ENCODE measurements at places on chromosomes 12 and 14.
A peak's percentile ranks its signal among the peaks of the same experiment; 100 is the strongest.

- DNase-seq, result no peak
Observed at GRCh38 chr14:90587918-90588317, 191.1 kb downstream of the CALM1 start.

- no peak for DNase-seq
Observed at GRCh38 chr12:109679501-109680263, 33.9 kb upstream of the FAM222A start.

DNA sequence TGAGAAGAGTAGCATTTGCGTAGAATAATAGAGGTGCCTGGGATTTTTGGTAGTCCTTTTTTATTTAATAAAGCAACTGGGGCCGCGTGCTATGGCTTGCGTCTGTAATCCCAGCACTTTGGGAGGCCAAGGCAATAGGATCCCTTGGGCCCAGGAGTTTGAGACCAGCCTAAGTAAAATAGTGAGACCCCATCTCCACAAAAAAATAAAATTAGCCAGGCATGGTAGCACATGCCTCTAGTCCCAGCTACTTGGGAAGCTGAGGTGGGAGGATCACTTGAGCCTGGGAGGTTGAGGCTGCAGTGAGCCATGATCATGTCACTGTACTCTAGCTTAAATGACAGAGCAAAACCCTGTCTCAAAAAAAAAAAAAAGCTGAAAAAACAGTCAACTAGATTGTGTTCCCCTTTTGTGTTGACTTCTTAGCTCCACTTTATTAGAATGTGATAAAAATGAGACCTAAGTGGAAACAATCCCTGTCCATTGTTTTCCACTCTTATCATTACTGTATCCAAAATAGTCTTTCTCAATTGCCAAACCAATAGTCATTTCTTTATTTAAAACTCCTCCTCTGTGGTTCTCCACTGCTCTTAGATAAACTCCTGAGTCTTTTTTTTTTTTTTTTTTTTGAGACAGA, 7.4 kb downstream of the PRKCH start:
- DNase-seq, result no peak

- no peak for DNase-seq
Observed at GRCh38 chr14:20615996-20616395, 24.8 kb upstream of the RNASE12 start.

- no peak for DNase-seq
Observed at GRCh38 chr12:45473636-45474035, 255.9 kb upstream of the ARID2 start.

- DNase-seq, result no peak
Observed at GRCh38 chr14:104903990-104904389, 20.7 kb upstream of the PLD4 start.

DNA sequence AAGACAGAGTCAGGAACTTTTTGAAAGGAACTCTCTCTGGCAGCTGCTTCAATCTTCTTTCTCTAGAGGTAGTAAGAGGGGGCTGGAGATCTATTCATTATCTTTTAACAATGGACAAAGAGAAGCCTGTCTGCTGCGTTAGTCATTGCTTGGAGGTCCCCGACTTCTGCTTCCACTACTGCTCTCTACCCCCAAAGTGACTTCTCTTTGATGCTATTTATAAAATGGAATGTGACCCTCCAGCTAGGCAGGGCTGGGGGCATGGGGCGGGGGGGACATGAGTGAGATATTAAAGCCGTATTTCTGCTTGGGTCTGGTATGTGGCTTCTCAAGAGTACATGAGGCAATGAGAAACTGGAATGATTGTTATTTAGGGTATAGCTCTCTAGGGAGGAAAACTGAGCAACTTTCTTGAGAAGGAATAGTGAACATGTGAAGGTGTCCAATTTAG, 41.4 kb upstream of the NUDT4 start:
- DNase-seq, result no peak

GRCh38 chr12:109698820-109699219, 14.8 kb upstream of the FAM222A start:
- DNase-seq, result no peak

- DNase-seq, result no peak
Observed at GRCh38 chr12:122158700-122159285, 15.2 kb downstream of the IL31 start.

DNA sequence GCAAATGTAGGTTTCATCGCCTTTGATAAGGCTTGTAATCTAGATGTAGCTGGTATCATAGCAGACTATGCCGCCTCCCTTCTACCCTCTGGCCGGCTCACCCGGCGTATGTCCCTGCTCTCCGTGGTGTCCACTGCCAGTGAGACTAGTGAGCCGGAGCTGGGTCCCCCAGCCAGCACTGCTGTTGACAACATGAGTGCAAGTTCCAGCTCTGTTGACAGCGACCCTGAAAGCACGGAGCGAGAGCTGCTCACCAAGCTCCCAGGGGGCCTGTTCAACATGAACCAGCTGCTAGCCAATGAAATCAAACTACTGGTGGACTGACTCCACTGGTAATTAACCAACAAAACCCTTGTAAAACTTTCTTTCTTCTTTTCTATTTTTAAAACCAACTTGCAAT, 49.0 kb upstream of the A2ML1 start:
- DNase-seq, result no peak

DNA sequence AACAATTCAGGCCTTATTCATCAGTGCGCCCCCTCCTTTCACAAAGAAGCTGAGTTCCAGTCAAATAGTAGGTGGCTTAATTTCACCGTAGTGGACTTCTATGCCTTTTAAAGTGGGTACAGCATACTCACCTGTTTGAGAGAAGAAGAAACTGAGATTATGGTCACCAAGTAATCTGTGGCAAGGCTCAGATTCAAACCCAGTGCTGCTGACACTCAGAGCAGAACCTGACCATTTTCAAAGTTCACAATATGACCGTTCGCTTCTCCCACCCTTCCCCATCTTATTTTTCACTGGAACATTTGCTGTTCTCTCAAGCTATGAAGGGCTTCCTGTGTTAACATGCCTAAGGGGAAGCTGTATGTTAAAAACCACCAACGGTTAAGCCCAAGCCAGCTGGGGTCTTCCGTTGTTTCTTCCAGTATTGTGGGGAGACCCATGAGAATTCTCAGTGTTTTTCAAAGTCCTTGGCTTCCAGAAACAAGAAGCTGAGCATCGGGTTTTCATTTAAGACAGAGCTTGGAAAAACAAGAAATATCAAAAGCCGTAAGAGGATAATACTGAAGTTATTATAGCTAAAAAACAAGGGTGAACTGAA, 6.1 kb upstream of the PSMA6 start:
- DNase-seq, result no peak

- no peak for DNase-seq
Observed at GRCh38 chr14:68449561-68450181, 343.2 kb downstream of the ZFP36L1 start.

- DNase-seq, result no peak
Observed at GRCh38 chr12:26692407-26692806, 140.6 kb downstream of the ITPR2 start.

GRCh38 chr12:58314610-58315009, 373.2 kb downstream of the ATP23 start:
- no peak for DNase-seq

GRCh38 chr14:75715926-75716780, 55.1 kb downstream of the TTLL5 start:
- DNase-seq, result no peak

DNA sequence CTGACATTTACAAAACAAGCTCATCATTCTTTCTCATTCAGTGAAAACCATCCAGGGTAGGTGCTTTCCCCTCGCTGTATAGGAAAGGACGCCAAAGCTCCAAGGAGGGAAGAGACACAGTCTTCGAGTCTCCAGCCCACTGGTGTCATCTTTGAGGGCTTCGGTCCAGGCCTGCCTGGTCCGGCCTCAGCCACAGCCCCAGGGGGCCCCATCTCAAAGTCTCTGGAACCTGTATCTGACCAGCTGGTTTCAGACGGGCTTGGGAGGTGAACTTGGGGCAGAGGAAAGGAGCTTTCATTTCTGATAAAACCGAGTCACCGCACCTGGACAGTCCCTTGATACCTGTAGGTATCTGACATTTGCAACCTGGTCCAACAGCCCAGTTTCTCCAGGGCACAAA, 229.5 kb upstream of the RTL1 start:
- no peak for DNase-seq

DNA sequence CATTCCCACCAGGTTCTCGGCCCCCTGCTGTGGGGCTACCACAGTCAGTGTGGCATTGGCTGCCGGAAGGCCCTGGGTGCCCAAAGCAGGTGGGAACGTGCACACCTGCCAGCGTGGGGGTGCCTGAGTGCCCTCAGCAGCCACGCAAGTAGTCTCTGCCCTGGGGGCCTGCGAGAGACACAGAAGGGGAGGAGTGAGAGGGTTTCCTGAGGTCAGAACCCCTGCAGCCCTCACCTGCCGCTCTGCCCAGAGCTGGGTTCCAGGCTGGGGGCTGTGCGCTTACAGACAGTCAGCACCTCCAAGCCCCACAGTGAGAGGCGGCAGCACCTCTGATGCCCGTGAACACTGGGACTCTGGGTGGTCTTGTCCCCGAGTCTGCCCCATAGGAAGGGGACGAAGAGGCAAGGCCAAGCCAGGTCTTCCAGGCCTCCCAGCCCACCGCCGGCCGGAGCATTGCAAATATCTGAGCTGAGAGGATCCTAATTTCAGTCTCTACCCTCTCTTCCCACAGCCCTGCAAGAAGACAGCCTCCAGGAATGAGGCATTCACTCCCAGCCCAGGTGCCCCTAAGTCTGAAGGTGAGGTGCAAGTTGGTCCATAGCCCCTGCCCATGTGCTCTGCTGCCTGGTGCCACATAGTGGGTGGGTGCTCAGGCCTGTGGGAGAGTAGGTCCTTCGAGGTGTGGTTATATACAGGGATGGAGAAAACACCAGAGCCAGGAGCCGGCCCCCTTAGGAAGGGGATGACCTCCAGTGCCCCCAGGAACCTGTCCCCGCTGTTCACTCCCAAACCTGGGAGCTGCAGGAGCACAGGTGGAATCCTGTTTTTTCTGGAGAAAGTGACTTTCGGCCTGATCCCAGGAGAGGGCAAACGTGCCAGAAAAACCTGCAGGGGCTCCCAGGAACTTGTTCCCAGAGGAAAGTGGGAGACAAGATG, 291.1 kb upstream of the RTL1 start:
- no peak for DNase-seq

- DNase-seq, result no peak
Observed at GRCh38 chr14:93481758-93482157, 51.0 kb downstream of the UNC79 start.

DNA sequence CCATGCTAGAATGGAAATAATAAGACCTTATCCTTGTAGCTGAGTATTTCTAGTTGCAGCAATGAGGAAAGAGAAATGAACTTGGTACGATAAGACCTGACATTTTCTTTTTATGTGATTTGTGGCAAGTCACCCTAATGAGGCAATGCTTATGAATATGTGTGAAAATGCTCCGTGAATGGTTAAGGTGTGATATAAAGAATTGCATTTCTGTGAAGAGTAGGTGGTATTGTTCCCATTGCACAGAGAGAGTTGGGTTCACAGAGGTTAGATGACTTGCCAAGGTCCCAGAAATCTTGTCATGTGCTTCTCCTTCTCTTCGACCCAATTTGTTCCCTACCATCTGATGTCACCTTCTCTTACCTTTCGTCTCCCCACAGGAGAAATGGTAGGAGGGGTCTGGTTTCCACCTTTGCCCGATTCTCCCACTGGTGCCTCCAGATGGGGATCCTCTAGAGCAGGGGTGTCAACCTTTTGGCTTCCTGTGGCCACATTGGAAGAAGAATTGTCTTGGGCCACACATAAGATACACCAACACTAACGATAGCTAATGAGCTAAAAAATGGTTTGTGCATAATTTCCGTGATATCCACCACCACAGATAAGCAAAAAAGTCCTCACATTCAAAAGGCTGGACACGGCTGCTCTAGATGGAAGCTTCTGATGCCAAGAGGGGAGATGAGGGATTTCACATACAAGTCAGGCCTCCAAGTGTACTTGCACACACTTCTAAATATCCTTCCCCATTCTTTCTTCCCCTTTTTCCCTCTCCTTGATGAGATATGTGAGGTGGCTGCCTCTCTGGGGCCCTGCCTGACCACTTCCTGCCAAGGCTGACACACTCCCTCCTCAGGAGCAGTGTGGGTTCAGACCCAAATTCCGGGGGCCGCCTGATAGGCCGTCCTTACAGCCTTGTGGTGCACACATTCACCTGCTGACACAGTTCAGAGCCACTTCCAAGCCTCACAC, 96.1 kb downstream of the PLXNC1 start:
- DNase-seq, result no peak

DNA sequence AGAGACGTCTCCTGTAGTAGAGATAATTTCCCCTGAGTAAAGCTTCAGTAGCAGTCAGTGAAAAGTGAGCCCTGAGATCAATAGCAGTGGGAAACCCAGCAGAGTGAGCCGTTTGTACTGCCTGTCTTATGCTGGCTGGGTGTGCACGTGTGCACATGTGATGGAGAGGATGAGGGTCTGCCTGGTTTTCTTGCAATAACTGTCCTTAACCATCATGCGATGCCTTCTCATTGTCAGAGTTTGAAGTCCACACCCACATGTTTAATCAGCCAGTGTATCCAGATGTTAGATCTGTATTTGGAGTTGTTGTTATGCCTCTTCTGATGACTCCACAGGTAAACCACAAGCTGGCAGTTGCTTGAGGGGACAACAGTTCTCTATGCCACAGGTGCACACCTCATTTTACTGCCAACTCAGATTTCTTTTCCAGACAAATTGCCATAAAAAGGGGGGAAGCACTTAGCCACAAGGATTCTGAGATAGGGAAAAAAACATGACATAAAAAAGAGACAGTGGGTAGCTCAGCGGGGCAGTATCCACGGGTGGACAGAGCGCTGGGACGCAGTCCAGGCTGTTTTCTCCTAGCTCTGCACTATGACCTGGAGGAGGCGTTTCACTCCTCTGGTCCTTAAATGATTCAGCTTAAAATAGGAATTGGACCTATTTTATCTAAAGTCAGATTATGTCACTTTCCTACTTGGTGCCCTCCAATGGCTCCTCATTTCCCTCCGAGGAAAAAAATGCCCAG, 192.3 kb downstream of the ANO6 start:
- no peak for DNase-seq

DNA sequence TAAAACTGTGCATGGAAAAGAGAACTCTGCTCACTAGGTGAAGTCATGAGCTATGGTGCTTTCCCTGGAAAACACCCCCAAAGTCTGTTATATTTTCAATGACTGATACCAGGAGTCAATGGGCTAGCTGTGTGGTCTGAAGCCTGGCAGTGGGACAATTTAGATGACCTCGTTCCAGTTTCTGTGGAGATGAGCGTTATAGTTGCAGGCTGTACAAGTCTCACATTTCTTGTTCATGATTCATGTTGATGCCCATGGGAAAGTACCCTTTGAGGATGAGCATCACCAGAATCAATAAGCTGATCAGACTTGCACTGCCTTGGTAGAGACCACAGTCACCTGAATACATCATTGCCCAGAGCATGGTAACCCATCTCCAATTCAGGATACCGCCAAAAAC, 70.7 kb downstream of the NOVA1 start:
- no peak for DNase-seq

GRCh38 chr14:105489542-105490266, 1.3 kb upstream of the TEDC1 start:
- peak; percentile 97 for DNase-seq
